ENCODE measurements at places on chromosomes 12 and 14.

DNA sequence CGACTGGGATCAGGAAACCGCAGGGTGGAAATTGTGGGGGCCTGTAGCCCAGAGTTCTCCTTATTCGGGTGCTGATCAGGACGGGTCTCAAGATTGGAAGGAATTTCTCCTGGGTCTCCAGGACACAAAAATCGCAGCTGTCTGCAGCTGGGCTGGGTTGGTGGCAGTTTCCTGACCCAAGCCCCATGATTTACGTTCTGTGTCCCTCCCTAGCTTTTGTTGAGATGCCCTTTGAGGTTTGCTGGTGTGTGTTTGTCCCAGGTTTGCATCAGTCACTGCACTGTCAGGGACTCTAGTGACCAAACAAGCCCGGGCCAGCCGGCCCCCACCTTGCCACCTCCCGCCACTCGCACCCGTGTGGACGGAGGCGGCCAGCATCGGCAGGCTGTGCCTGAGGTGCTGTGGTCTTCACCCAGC is 89.5 kb downstream of the FBXL14 start:
- no peak for DNase-seq

GRCh38 chr14:33871394-33871793 is 79.5 kb downstream of the EGLN3 start:
- DNase-seq, result no peak

DNA sequence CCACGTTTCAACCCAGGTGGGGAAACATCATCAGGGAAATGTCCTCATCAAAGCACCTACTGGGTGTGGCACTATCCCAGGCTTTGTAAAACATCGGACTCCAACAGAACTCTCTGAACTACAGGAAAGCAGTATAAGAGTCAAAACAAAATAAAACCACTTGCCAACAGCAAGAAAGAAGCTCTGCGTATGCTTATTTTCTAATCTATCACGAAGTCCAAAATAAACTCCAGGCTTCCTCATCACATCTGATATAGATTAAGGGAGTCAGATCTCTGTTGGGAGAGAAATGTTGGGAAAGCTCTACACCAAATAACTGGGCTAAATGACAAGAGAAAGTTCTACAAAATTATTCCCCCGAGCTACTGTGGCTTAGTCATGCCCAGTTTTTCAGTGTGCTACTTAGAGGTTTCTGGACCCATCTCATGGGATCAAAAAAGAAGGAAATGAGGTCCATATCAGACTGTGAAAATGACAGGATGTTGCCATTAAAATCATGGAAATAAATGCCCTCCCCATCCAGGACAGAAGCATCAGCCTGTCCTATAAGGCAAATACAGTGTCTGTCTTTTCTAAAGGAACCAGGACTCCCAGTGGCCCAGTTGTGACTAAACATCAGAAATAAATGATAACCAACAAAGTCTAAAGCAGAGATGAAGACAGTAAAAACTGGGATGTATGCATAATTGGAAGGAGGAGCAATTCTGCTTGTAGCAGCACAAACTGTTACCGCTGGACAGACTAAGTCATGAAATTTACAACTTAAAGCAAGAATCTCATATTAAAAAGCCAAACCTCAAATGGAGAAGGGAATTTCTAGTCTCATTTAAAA is 149.5 kb downstream of the STXBP6 start:
- DNase-seq, result no peak

GRCh38 chr12:2682296-2683251 is 112.2 kb upstream of the FKBP4 start:
- no peak for DNase-seq

- DNase-seq, result no peak
Measured at GRCh38 chr12:122996621-122997342, 16.3 kb downstream of the ARL6IP4 start.

DNA sequence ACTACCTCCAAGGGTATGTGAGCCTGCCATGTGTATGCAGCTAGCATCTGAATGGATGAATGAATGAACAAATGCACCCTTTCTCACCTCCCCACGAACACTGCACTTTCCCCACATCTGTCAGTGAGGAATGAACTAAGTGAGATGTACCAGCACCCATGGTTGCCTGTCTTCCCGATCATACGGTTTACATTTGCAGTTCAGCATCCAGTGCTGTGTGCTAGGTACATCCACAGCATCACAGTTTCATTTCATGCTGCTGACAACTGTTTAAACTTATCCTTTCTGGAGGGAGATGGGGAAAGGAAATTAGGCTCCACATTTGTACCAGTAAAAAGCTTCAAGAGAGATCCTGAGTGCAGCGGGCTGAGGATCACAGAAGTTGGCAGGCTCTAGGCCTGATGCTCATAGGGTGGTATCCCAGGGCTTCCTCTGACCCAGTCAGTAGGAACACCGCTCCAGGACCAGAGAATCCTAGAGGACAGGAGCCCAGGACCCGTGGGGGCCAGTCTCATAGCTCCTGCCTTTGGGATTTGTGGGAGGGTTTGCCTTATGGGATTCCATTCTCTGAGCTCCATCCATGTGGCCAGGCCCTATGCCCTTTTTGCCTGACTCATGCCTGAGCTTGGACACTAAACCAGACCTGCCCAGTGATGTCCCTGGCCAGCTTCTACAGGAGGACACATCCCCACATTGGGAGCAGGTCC is 294.5 kb downstream of the CACNA1C start:
- no peak for DNase-seq
